ENCODE measurements at places on chromosomes 3 and 15. TPM values are rescaled to one million over a fixed set of nuclear protein-coding genes. Genes with fewer than 3 reads are reported as not detected.

The CPNE9 gene
- total RNA-seq = 0.33 TPM

The GLCE gene
- 13.2 TPM for total RNA-seq

The RABL3 gene
- 23.9 TPM for total RNA-seq

The ZSCAN29 gene
- total RNA-seq = 19.7 TPM

The MSL2 gene
- total RNA-seq = 21.6 TPM

- peaks cover 22% of the 10 kb centered on the region for H3K4me1 ChIP-seq
- H3K36me3 ChIP-seq = no peaks in the 10 kb centered on the region
- H3K27ac ChIP-seq = no peak overlapping the region
- no peaks in the 10 kb centered on the region for H3K27me3 ChIP-seq
- no peak for DNase-seq
These were observed 51.7 kb downstream of the ARNT2 start for GRCh38 chr15:80455668-80456442.

- H3K27me3 ChIP-seq = no peaks in the 10 kb centered on the region
- no peaks in the 10 kb centered on the region for H3K36me3 ChIP-seq
- H3K27ac ChIP-seq = no peak overlapping the region
- H3K4me3 ChIP-seq = no peak overlapping the region
- DNase-seq = peak; percentile 3
These were observed 358.8 kb downstream of the VPS13C start for GRCh38 chr15:61701455-61701854.

DNA sequence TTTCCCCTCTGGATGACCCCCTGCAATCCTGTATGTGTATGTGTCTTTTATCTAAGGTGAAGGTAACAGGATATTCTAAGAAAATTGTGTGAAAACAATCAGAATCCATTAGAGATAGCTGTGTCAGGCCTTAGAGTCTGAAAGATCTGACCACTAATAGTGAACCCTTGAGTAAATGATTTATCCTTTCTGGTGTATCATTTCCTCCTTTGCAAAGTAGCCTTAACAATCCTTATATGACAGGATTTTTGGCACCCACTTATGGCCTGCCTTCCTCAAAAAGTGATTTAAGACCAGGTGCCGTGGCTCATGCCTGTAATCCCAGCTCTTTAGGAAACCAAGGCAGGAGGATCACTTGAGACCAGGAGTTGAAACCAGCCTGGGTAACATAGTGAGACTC is 110.2 kb downstream of the RBPMS2 start:
- no peak for DNase-seq
- no peak overlapping the region for H3K4me3 ChIP-seq

The TEX55 gene
- not detected for total RNA-seq

The FBXO40 gene
- not detected for total RNA-seq

The C3orf52 gene
- 2.5 TPM for total RNA-seq
